ENCODE measurements at places on chromosomes 4 and X.
A peak's percentile ranks its signal among the peaks of the same experiment; 100 is the strongest.

- DNase-seq = peak; percentile 47
- H3K27ac ChIP-seq = peak overlapping the region; percentile 100
- H3K4me1 ChIP-seq = peaks cover 36% of the 10 kb centered on the region
- no peaks in the 10 kb centered on the region for H3K36me3 ChIP-seq
- H3K27me3 ChIP-seq = no peaks in the 10 kb centered on the region
These were observed 789 bp downstream of the ARHGAP10 start for GRCh38 chr4:147732518-147733235.

GRCh38 chr4:99987681-99988080 lies 37.6 kb upstream of the H2AZ1 start:
- H3K27ac ChIP-seq = no peak overlapping the region
- H3K27me3 ChIP-seq = no peaks in the 10 kb centered on the region
- DNase-seq = no peak
- no peaks in the 10 kb centered on the region for H3K36me3 ChIP-seq
- H3K4me1 ChIP-seq = peaks cover 25% of the 10 kb centered on the region

DNA sequence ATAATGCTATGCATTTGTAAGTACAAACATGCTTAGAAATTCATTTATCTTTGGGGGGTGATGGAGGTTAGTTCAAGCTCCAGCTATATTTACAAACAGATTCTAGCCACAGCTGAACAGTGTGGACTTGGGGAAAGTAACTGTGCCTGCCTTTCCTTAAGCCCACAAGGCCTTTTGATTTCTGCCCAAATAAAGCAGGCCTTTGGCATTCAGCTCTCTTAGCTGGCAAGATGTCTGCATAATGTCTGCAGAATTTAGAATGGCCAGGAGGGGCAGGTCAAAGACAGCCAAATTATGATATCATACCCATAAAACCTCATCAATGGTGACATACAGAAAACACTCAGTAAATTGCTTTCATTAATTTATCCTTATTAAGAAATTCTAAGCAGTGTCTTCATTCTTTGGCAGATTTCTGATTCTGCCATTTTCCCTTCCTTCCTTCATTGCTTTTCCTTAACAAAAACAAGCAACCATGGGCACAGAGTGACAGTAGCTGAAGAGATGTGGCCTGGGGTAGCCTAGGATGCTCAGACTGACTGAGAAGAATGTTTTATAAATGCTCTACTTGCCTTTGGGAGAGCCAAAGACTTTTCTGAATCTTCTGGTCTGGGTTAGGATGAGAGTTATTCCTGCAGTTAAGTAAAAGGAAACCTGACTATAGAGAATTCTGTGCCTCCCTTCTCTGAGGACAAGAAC lies 538.7 kb upstream of the NR3C2 start:
- no peaks in the 10 kb centered on the region for H3K27me3 ChIP-seq
- no peak overlapping the region for H3K27ac ChIP-seq
- H3K36me3 ChIP-seq = no peaks in the 10 kb centered on the region
- no peak for DNase-seq
- no peaks in the 10 kb centered on the region for H3K4me1 ChIP-seq
- no peak overlapping the region for H3K4me3 ChIP-seq

DNA sequence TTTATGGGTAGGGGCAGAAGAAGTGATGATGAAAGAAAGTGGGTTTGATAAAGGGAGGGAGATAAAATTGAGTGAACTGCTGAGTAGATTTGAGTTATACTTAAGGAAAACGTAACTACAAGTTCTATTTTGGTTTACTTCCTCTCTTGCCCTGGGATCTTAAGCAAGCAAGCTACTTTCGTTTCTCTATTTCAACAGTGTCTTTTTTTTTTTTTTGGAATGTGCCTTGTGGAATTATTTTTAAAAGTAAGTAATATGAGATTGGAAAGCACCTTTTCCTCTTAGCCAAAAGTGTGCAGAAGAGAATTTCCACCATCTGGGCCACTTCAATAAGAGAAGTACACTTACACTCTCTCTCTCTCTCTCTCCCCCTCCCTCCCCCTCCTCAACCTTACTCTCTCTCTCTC lies 16.0 kb upstream of the C4orf36 start:
- peak; percentile 35 for DNase-seq
- H3K36me3 ChIP-seq = no peaks in the 10 kb centered on the region
- H3K27ac ChIP-seq = peak overlapping the region; percentile 31
- H3K27me3 ChIP-seq = no peaks in the 10 kb centered on the region
- peaks cover 23% of the 10 kb centered on the region for H3K4me1 ChIP-seq
- peak overlapping the region; percentile 22 for H3K4me3 ChIP-seq

GRCh38 chr4:16213121-16213520 lies 13.2 kb downstream of the TAPT1 start:
- no peaks in the 10 kb centered on the region for H3K36me3 ChIP-seq
- no peaks in the 10 kb centered on the region for H3K4me1 ChIP-seq
- no peak overlapping the region for H3K4me3 ChIP-seq
- no peaks in the 10 kb centered on the region for H3K27me3 ChIP-seq
- DNase-seq = no peak
- no peak overlapping the region for H3K27ac ChIP-seq

DNA sequence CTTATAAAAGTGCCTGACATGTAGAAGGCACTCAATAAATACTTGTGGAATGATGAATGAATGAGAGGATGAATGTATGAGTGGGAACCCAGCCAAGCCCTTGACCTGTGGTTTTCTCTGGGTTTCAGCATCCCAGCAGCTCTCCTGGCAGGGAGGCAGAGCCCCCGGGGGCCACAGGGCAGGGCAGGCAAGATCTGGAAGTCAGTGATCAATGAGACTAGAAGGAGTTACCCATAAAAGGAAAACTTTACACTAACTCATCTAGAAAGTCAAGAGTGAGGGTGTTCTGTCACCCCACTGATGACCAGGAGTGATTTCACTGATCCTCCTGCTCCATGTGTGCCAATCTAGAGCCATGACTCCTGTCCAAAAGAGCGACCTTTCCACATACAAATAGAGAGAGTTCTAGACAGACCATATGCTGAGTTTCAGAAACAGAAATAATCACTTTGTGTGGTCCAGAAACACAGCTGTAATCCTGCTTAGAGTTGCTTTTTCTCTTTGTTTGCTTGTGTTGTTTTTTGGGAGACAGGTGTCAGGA lies 37.4 kb downstream of the MGARP start:
- H3K36me3 ChIP-seq = no peaks in the 10 kb centered on the region
- peaks cover 28% of the 10 kb centered on the region for H3K4me1 ChIP-seq
- DNase-seq = peak; percentile 82
- H3K27ac ChIP-seq = peak overlapping the region; percentile 77

DNA sequence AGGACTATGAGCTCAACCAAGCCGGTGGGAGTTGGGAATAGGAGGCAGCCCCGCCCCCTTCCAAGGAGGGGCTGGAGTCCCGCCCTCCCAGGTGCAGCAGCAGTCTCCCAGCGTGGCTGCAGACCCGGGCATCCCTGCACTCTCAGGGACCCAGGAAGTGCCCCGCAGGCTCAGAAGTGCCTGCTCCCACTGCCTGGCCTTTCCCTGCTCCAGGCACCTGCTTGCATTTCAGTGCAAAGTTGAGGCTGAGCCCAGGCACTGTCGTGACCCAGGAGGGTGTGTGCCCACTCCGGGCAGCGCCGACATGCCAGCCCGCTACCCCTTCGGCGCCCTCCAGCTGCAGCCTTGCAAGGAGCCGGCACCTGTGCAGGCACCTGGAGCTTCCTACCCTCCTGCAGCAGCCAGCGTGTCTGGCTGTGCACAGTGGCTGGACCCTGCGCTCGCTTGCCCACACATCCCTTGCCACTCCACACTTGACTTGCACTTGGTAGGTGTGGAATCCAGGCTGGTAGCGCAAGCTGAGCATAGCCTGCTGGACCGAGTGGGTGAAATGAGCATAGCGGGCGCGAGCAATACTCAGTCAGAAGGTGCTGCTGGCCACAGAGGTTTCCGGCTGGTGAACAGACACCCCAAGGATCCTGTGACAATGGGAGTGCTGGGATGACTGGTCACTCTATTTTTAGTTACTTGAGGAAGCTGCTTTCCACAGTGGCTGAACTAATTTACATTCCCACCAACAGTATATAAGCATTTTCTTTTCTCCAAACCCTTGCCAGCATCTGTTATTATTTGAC lies 236.3 kb downstream of the PCDH10 start:
- no peaks in the 10 kb centered on the region for H3K4me1 ChIP-seq
- DNase-seq = no peak
- H3K4me3 ChIP-seq = no peak overlapping the region

GRCh38 chr4:129176864-129177263 lies 80.9 kb downstream of the C4orf33 start:
- H3K27me3 ChIP-seq = no peaks in the 10 kb centered on the region
- H3K4me1 ChIP-seq = no peaks in the 10 kb centered on the region
- no peaks in the 10 kb centered on the region for H3K36me3 ChIP-seq
- peak; percentile 38 for DNase-seq
